HAP-1 (cell line): ENCODE measurements at places on chromosomes 4 and X.
A peak's percentile ranks its signal among the peaks of the same experiment; 100 is the strongest.

GRCh38 chr4:55512922-55513571, 33.7 kb downstream of the CLOCK start:
- no peak for DNase-seq

GRCh38 chr4:151692821-151693673, 67.8 kb downstream of the GATB start:
- no peak for DNase-seq

- peak; percentile 56 for DNase-seq
These were observed at the start of gene NAP1L2 for GRCh38 chrX:73214426-73215094. Gene NAP1L2, minus strand, starts transcription at chrX:73214851. Its CDS starts 359 bp downstream, at chrX:73214492.

- DNase-seq: no peak
These were observed 456.1 kb downstream of the KCTD8 start for GRCh38 chr4:43992552-43992951.

GRCh38 chr4:108072300-108072699, 82.6 kb downstream of the HADH start:
- DNase-seq: no peak

DNA sequence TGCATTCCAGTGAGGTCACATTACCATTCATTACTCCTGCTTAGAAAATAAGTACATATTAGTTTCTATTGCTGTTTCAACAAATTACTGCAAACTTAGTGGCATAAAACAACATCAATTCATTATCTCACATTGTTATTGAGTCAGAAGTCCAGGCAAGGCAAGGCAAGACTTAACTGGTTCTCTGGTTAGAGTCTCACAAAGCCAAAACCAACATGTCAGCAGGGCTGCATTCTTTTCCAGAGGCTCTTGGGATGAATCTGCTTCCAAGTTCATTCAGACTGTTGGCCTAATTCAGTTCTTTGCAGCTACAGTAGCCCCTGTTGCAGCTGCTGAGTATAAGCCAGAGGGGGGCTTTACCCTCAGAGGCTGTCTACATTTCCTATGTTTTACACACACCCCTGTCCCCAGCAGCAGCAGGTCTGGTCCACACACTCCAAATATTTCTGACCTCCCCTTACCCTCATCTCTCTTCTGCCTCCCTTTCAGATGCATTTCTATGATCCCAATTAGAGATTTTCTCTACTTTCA, 892.1 kb upstream of the EPHA5 start:
- no peak for DNase-seq

- no peak for DNase-seq
These were observed 114.6 kb upstream of the SH3RF1 start for GRCh38 chr4:169385376-169385775.

DNA sequence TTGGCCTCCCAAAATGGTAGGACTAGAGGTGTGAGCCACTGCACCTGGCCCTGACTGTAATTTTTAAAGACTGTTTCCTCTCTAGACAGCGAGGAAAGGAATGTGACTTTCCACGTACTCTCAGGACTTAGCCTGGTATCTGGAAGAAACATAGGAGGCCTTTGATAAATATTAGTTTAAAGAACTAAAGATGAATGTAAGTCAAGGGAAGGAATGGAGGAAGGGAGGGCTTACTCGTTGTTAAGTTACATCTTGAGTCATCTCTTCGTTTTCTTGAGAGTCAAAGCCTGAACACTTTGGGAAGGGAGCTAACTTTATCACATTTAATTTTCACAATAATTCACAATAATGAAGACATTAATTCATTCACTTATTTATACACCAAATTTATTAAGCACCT, 7.2 kb upstream of the LNX1 start:
- no peak for DNase-seq

DNA sequence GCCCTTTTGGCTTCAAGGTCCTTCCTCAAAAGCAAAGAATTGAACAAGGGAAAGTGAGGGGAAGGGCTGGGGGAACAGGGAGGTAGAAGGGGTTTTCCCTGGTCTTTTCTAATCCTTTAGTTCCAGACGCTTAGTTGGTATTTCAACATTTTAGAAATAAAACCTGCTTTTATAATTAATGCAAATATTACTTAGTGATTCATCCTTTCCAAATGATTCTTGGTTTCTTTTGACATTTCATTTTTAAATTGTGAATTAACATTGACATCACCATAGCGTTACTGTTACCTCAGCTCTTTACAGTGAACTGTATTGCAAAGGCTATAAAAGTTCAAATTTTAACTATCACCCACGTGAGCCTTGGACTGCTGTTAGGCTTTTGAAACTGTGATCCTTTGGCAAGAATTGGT, 20.9 kb downstream of the NFKB1 start:
- DNase-seq: no peak

GRCh38 chr4:163915896-163916295, 421.4 kb downstream of the TMA16 start:
- DNase-seq: no peak

DNA sequence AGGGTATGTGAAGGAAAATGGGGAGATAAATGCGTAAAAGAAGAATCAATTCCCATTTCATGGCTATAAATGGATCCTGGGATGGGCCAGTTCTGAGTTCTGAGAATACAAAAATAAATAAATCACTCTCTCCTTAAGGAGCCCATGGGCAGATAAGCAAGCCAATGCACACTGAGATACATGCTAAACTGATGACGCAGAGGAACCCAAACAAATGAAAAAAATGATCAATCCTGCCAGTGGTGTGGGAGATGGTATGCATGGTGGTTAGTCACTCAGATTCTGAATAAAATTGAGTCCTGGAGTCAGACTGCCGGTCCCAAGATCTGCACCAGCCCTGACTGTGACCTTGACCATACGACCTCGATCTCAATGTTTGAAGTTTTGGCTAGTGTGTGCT, 59.7 kb downstream of the NEIL3 start:
- DNase-seq: no peak

- no peak for DNase-seq
These were observed 9.6 kb upstream of the UVSSA start for GRCh38 chr4:1337376-1337831.

DNA sequence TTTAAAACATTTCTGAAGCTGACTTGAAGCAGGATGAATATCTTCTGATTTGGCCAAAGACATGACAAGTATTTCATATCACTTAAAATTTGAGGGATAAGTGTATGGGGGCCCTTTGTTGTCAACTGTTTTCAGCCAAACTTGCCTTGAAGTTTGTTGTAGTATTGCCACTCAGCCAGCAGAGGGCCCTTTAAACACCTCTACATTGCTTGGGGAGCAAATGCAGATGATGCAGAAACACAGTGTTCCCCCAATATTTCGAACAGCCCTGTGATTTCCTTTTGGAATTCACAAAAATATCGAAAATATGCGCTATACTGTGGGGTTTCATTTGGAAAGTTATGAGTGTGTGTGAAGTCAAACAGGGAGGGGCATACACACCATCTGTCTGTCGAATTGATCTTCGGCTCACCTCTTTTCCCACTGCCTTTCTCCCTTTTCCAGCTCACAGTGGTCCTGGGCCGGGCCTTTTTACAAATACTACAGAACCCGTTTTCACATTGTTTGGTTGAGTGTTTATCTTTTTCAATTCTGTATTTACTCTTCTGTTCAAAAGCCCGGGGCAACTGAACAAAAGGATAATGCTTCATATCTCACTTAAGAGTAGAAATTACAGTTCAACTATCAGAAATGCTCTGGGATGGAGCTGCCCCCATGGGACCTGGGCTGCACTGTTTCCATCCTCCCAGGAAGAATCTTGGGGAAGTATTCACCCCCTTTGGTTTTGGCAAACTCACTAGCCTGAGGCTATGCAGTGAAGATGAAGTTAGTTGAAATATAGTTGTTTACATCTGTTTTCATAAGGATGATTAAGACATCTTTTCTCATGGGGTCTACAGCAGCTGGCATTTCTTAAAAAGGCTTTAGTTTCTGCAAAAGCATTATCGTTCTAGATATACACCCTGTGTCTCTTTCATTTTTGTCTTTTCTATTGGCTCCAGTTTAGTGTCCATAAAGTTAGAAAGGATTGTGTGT, 137.6 kb downstream of the EGF start:
- DNase-seq: peak; percentile 54

- no peak for DNase-seq
These were observed 66.1 kb downstream of the KIT start for GRCh38 chr4:54723820-54724219.

DNA sequence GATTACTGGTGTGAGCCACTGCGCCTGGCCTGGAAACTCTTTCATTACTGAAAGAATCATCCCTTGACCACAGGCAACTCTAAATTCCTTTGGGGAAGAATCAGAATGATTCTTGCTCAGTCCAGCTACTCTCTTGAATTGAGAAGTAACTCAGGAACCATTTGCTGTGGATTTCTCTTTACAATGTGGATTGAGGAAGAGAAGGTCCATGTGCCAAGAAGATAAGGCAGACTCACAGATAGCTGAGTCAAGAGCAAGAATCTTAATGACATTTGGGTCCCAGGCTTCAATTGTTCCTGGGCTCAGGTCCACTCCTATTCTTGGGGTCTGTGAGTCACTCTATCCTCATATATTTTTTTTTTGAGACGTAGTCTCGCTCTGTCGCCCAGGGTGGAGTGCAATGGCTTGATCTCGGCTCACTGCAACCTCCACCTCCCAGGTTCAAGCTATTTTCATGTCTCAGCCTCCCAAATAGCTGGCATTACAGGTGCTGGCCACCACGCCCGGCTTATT, 6.2 kb upstream of the MGARP start:
- no peak for DNase-seq

GRCh38 chrX:49919617-49920016, 2.8 kb upstream of the CLCN5 start:
- no peak for DNase-seq

DNA sequence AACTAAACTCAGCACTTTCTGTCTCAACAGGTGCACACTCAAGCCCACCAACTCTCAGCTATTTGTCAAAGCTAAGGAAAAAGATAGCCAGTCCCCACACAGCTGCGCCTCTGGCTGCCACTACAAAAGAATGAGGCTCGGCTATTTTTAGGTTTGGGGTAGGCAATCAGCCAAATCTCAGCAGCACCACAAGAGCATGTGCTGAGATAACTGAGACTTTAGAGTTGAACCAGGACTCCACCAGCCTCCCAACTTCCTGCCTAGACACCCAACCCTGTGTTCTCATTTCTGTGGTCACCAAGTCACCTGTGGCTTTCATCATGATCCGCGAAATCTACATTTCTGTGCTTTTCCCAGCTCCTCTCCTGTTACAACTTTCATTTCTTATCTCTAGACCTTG, 28.0 kb downstream of the DMD start:
- no peak for DNase-seq

- DNase-seq: no peak
These were observed 68.5 kb upstream of the FSTL5 start for GRCh38 chr4:162232349-162232748.
